ENCODE measurements at places on chromosomes 7 and 10. TPM values are rescaled to one million over a fixed set of nuclear protein-coding genes. Genes with fewer than 3 reads are reported as not detected.

GRCh38 chr10:16835228-16835627 is 18.0 kb upstream of the RSU1 start:
- no peak for DNase-seq

DNA sequence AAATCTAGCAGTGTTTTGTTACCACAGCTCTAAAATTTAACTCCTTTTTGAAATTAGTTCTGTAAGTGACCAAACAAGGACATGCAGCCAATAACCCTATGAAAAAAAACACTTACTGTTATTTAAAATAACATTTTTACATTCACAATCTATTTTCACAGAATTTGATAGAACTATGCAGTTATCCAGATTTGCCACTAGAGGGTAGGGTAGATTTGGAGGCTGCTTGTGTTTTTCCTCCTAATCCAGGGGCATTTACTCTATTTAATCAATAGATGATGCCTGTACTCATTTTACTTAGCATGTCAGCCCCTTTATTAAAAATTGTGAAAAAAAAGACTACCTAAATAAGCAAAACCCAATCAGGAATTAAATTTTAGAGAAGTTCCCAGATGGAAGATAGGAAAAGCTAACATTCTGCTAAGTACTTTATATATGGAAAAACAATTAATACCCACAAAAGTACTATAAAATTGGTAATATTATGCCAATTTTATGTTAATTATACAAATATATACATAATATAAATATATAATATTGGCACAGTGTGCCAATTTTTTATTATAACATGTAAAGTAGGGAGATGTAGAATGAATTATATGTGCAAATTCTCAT is 18.1 kb upstream of the LIPK start:
- DNase-seq, result no peak

GRCh38 chr7:5769571-5769970 is 11.9 kb downstream of the RNF216 start:
- no peak for DNase-seq

GRCh38 chr10:117499248-117500105 is 43.1 kb upstream of the EMX2 start:
- DNase-seq, result no peak

DNA sequence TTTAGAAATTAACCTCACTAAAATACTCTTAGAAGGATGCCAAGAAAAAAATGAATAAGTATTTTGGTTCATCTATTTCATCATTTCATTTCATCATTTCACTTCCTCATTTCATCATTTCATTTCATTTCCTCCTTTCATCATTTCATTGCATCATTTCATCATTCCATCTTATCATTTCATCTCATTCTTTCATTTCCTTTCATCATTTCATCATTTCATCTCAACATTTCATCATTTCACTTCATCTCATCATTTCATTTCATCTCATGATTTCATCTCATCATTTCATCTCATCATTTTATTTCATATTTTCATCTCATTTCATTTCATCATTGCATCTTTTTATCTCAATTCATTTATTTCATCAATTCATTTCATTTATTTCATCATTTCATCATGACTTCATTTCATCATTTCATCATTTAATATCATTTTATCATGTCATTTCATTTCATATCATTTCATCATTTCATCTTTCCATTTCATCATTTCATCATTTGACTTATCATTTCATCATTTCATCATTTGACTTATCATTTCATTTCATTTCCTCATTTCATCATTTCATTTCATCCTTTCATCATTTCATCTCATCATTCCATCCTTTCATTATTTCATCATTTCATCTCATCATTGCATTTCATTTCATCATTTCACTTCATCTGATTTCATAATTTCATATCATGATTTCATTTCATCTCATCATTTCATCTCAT is 129.9 kb downstream of the ZNF92 start:
- DNase-seq, result no peak

DNA sequence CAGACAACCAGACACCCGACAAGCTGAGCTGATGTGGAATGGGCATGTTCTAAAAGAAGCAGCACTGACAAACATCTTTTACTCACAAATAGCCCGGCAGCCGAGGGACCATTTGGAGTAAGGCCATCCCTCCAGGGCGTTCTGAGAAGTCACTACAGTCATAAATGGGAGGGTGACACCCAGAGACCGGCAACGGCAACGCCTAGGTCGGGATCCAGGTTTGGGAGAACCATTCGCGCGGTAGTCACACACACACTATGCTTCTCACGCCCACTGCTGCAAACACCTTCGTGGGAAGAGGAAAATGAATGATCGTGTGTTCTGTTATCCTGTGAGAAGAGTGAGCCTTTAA is 9.8 kb downstream of the TNS3 start:
- DNase-seq, result no peak

- no peak for DNase-seq
Observed at GRCh38 chr10:22251751-22252223, 34.0 kb upstream of the EBLN1 start.

GRCh38 chr10:72764151-72764550 is 72.2 kb downstream of the MCU start:
- DNase-seq, result no peak

- peak; percentile 79 for DNase-seq
Observed at GRCh38 chr10:96651998-96652431, 65.2 kb upstream of the TM9SF3 start.

GRCh38 chr7:31935124-31936054 is 134.8 kb downstream of the PDE1C start:
- DNase-seq, result no peak

DNA sequence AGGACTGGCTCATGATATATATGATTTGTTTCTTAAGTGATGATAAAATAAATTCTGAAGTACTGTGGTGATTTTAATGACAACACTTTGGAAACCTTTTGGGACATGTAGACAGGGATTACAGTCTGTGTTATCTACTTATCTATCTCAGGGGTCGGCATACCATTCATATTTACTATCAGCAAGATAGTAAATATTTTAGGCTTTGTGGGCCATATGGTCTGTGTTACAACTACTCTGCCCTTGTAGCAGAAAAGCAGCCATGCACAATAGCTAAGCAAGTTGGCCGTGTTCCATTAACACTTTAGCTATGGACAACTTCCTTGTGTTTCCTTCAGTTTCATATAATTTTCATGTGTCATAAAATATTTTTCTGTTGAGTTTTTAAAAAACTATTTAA is 97.8 kb upstream of the PRPS1L1 start:
- no peak for DNase-seq

GRCh38 chr7:303425-303824 is 13.5 kb downstream of the FOXL3 start:
- DNase-seq, result no peak

- DNase-seq, result no peak
Observed at GRCh38 chr7:15128716-15129115, 226.2 kb upstream of the DGKB start.

DNA sequence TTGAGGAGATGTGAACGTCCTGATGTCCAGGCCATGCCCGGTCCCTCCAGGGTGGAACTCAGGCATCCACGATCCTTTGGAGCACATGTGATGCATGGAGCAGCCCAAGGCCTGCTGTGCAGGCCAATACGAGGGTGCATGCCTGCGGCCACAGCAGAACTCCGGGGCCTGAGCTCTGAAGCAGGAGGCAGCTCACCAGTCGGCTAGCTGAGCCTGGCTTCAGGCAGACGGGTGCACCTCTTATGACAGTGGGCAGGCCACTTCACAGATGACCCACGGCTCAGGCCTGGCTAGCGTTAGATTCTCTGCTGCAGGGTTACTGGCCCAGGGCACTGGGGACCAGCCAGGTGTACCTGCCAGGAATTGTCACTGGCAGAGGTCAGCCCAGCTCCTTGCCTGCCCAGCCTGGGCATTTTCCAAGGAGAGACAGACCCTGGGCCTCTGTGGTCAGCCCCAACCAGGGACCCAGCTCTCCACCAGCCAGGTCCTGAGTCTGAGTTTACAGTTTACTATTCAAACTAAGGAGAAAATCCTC is 29.6 kb upstream of the INPP5A start:
- DNase-seq, result no peak

DNA sequence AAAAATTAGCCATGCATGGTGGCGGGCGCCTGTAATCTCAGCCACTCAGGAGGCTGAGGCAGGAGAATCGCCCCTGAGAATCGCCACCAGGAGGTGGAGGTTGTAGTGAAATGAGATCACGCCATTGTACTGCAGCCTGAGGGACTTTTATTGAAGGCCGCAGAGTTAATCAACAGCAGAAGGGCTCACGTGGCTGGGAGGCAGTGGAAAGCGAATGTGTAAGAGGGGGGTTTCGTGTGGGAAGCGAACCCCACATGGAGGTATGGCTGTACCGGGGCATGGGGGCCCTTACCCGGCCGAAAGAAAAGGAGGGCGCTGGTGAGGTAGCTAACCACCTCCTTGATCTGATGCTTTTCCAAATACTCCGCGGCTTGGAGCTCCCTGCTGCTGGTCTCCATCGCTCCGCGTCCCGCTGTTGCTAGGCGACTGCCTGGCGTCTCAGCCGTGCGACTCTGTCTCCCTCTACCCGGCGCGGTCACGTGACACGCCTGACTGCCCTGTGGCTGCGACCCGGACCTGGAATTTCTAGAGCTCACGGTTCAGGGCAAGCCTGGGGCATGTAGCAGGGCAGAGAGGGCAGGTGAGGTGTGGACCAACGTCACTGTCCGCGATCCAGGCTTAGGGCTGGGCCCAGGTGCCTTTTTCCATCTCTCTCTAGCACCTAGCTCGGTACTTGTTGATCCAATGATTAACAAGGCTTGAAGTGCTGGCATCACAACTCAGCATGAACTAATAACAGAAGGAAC is at the start of gene EFCAB10:
Gene EFCAB10, minus strand, starts transcription at position 428 of the 746 bp plus-strand sequence. Its CDS starts 30 bp downstream, at position 398.
- no peak for DNase-seq

GRCh38 chr7:18667466-18667865 is 171.9 kb downstream of the HDAC9 start:
- DNase-seq, result no peak

The TBX20 gene
- polyA plus RNA-seq, result not detected

The PARD3 gene
- 3.3 TPM for polyA plus RNA-seq

The RET gene
- polyA plus RNA-seq, result not detected

The SNX10 gene
- polyA plus RNA-seq, result 45.3 TPM

The DYNC1I1 gene
- not detected for polyA plus RNA-seq

The SPAG6 gene
- polyA plus RNA-seq, result 0.16 TPM

The FAM221A gene
- 6.6 TPM for polyA plus RNA-seq

The ZNF775 gene
- polyA plus RNA-seq, result 1.4 TPM

The SFRP4 gene
- polyA plus RNA-seq, result not detected

The CUZD1 gene
- polyA plus RNA-seq, result 0.78 TPM
